ENCODE measurements at places on chromosomes 1 and 21. TPM values are rescaled to one million over a fixed set of nuclear protein-coding genes. Genes with fewer than 3 reads are reported as not detected.

TAS1R3 gene
- total RNA-seq = 0.32 TPM

VWA1 gene
- 4.7 TPM for total RNA-seq

PROK1 gene
- not detected for total RNA-seq

DYNLT5 gene
- not detected for total RNA-seq

RGS8 gene
- not detected for total RNA-seq

HIVEP3 gene
- total RNA-seq = 34.2 TPM

AUNIP gene
- total RNA-seq = 9.5 TPM

LRRC39 gene
- 0.43 TPM for total RNA-seq

MAP10 gene
- 3.2 TPM for total RNA-seq

TMEM200B gene
- total RNA-seq = 0.44 TPM

TP73 gene
- total RNA-seq = 2.4 TPM

SH2D1B gene
- 1.0 TPM for total RNA-seq

CD1D gene
- not detected for total RNA-seq

HMCN1 gene
- total RNA-seq = 0.18 TPM

B4GALT2 gene
- total RNA-seq = 57.7 TPM

OR6K2 gene
- not detected for total RNA-seq

TPTE gene
- not detected for total RNA-seq

CD48 gene
- 103 TPM for total RNA-seq

PLA2G4A gene
- 28.2 TPM for total RNA-seq

ARHGEF16 gene
- total RNA-seq = not detected

VANGL1 gene
- total RNA-seq = 9.5 TPM

COL11A1 gene
- not detected for total RNA-seq

APCS gene
- total RNA-seq = not detected

PYHIN1 gene
- 10.0 TPM for total RNA-seq

Data from activated T-helper 2 cell treated with anti-CD3 and anti-CD28 coated beads, Interferon-gamma antibody, Interleukin-2, Interleukin-4, amounts not matched to agents 10 μg/mL and 5 μg/mL and 100 μg/mL, durations not matched to agents 14 hours and 24 hours and 36 hours (primary cell).